CD4-positive, alpha-beta T cell (primary cell): ENCODE measurements at places on chromosomes 2 and 18. TPM values are rescaled to one million over a fixed set of nuclear protein-coding genes. Genes with fewer than 3 reads are reported as not detected.

GRCh38 chr2:68158134-68158447 lies 403 bp downstream of the PNO1 start:
- H3K4me3 ChIP-seq: peak overlapping the region; percentile 94
- H3K27me3 ChIP-seq: no peaks in the 10 kb centered on the region
- H3K27ac ChIP-seq: peak overlapping the region; percentile 92
- peaks cover 24% of the 10 kb centered on the region for H3K4me1 ChIP-seq

GRCh38 chr18:23178661-23179081 lies 43.4 kb downstream of the CABLES1 start:
- H3K36me3 ChIP-seq: no peaks in the 10 kb centered on the region
- H3K4me1 ChIP-seq: no peaks in the 10 kb centered on the region
- H3K27ac ChIP-seq: no peak overlapping the region
- H3K27me3 ChIP-seq: no peaks in the 10 kb centered on the region
- no peak for DNase-seq
- no peak overlapping the region for H3K4me3 ChIP-seq

DNA sequence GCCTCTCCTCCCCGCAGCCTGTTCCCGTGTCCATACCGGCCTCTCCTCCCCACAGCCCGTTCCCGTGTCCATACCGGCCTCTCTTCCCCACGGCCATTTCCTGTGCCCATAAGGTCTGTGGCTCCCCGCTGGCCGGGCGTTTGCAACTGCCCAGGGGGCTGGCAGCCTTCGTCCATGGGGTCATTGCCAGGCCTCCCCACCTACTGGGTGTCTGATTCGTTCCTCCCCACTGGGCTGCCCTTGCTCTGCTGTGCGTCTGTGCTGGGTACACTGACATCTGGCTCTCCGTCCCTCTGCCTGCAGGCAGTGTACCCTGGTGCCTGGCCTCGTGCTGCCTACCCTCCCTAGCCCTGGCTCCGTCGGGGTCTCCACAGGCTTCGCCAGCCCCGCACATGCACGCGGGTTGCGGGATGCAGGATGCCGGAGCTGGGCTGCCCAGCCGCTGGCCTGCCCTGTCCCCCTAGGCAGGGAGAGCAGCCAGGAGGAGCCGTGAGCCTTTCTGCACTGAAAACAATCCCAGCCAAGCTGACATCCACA lies 67.8 kb downstream of the NFATC1 start:
- H3K27ac ChIP-seq: no peak overlapping the region
- no peaks in the 10 kb centered on the region for H3K27me3 ChIP-seq
- H3K4me1 ChIP-seq: peaks cover 2% of the 10 kb centered on the region
- no peak overlapping the region for H3K4me3 ChIP-seq
- H3K36me3 ChIP-seq: peaks cover 68% of the 10 kb centered on the region

DNA sequence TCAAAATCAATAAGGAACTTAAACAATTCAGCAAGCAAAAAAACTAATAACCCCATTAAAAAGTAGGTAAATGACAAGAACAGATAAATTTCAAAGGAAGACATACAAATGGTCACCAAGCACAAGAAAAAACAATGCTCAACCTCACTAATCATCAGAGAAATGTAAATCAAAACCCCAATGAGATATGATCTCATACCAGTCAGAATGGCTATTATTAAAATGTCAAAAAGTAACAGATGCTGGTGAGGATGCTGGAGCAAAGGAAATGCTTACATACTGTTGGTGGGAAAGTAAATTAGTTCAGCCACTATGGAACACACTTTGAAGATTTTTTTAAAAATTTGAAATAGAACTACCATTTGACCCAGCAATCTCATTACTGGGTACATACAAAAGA lies 538.0 kb downstream of the TMX3 start:
- no peaks in the 10 kb centered on the region for H3K36me3 ChIP-seq
- no peak for DNase-seq
- H3K27me3 ChIP-seq: no peaks in the 10 kb centered on the region

GRCh38 chr18:78406743-78407465 lies 572.7 kb upstream of the SALL3 start:
- H3K36me3 ChIP-seq: no peaks in the 10 kb centered on the region
- no peaks in the 10 kb centered on the region for H3K27me3 ChIP-seq
- no peak overlapping the region for H3K4me3 ChIP-seq
- H3K27ac ChIP-seq: no peak overlapping the region
- no peak for DNase-seq

- no peak overlapping the region for H3K4me3 ChIP-seq
- no peaks in the 10 kb centered on the region for H3K27me3 ChIP-seq
- no peak for DNase-seq
- peaks cover 9% of the 10 kb centered on the region for H3K4me1 ChIP-seq
- H3K36me3 ChIP-seq: no peaks in the 10 kb centered on the region
- H3K27ac ChIP-seq: no peak overlapping the region
Measured at GRCh38 chr2:68438455-68439303, 28.4 kb downstream of the FBXO48 start.

The CYP27C1 gene
- not detected for total RNA-seq

The CREG2 gene
- not detected for total RNA-seq

The ANKRD53 gene
- 0.42 TPM for total RNA-seq

The ALLC gene
- total RNA-seq: not detected

The UGT1A3 gene
- total RNA-seq: not detected

The FIGN gene
- total RNA-seq: not detected

The REG3G gene
- total RNA-seq: not detected
